ENCODE measurements at places on chromosomes 6 and 20.

DNA sequence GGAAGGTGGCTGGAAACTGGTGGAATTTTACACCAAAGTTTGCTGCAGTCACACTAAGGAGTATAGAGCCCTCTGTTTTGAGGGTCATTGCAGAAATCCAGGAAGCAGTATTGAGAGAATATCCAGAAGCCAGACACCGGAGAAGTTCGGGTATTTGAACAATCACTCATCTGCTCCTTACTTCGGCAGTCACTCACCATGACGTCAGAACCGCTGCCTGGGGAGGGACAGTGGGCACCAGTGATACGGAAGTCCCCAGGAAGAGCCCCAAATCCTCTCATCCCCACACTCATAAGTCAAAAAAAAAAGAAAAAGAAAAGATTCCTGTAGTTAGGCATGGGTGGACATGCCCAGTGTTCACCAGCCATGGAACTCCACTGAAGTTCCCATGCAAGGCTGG, 4.0 kb downstream of the LY6G5C start:
- no peak for DNase-seq

DNA sequence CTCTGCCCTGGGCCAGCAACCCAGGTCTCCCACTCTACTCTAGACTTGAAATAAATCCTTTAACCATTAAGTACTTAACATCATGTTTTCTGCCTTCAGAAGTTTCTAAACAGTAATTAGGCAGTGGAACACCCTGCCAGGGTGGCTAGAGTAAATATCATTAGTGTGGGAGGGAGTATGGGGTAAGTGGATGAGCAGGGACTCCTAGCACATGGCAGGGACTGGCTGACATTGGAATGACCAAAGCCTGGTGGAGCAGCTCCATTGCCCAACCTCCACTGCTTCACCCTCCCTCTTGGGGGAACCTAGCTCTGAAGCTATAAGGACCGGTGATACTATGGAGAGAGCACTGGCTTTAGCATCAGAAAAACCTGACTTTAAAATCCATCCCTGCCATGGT, 167.1 kb downstream of the MAFB start:
- no peak for DNase-seq

DNA sequence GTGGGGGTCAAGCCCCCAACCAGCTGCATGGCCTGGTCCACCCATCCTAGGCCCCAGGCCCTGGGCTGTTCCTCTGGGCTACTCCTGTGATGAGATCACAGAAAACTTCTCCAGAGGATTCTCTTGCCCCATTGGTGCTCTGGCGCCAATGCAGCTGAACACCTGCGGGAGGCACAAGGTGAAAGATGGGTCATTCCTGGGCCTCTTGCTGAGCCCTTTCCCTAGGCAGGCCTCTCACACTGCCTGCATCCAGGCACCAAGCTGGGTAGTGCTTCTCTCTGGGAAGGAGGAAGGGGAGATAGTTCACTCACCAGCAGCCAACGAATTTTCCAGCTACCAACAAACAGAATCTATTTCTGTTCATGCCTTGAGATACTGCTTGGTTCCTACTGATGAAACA, 142.1 kb downstream of the PXDC1 start:
- no peak for DNase-seq

GRCh38 chr6:129641344-129641743, 68.6 kb downstream of the ARHGAP18 start:
- DNase-seq = no peak

DNA sequence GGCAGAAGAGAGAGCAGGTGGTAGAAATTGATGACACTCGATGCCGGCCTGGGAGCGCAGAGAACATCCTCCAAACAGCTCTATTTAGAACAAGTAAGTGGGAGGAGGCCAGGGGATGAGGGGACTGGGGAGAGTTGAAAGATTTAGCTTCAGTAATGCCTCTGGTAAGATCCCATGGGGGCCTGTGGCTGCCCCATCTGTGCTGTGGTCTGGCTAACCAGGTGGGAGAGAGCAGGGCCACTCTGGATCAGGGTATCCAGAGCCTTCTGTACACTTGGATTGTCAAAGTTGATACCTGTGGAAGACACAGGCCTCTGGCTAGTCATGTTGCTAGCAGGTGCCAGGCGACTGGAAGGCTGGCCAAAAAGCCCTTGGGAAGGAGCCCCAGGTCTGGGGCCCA, 27.6 kb downstream of the NCOA5 start:
- no peak for DNase-seq

DNA sequence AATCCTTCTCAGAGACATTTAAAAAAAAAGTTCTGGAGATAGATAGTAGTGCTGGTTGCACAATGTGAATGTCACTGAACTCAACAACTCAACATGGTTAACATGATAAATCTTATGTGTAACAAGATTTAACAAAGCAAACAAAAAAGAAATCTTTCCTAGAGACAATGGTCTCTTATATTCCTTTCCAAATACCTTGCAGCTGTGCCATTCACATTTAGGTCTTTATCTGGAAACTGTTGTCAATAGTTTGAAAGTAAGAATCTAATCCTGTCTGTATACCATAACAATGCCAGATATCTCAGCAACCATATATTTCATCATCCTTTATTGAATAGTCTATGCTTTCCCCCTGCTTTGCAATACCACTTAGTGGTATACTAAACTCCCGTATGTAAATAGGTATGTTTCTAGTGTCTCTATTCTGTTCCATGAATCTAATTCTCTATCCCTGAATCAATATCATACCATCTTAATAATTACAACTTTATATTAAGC, 2.1 kb downstream of the SERAC1 start:
- no peak for DNase-seq

GRCh38 chr6:7671581-7671980, 54.3 kb upstream of the BMP6 start:
- no peak for DNase-seq

- DNase-seq = no peak
Measured at GRCh38 chr20:31440012-31440659, at the start of gene DEFB123. TSS of gene DEFB123 (plus strand) at chr20:31440632. CDS start at chr20:31440699, 67 bp downstream.

GRCh38 chr20:34532756-34533155, 16.5 kb downstream of the DYNLRB1 start:
- no peak for DNase-seq

DNA sequence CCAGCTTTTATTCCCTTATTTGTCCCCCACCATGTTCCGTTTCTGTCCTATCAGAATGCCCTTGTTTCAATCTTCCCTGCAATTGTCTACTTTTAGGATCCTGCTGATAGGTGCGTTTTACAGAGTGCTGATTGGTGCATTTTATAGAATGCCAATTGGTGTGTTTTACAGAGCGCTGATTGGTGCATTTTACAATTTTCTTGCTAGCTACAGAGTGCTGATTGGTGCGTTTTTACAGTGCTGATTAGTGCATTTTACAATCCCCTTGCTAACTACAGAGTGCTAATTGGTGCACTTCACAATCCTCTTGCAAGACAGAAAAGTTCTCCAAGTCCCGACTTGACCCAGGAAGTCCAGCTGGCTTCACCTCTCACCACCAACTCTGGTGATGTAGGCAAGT, 161.6 kb upstream of the CDYL start:
- DNase-seq = no peak

GRCh38 chr6:16619777-16620176, 141.5 kb downstream of the ATXN1 start:
- DNase-seq = no peak

GRCh38 chr20:36544134-36545018, 3.1 kb downstream of the MYL9 start:
- DNase-seq = no peak

GRCh38 chr6:75492386-75493153, 1.0 kb downstream of the FILIP1 start:
- no peak for DNase-seq

- DNase-seq = no peak
Measured at GRCh38 chr6:4294636-4295035, 159.3 kb upstream of the ECI2 start.

GRCh38 chr6:108194503-108194902, 28.7 kb downstream of the NR2E1 start:
- no peak for DNase-seq

- DNase-seq = no peak
Measured at GRCh38 chr6:35147026-35147425, 5.9 kb upstream of the TCP11 start.

DNA sequence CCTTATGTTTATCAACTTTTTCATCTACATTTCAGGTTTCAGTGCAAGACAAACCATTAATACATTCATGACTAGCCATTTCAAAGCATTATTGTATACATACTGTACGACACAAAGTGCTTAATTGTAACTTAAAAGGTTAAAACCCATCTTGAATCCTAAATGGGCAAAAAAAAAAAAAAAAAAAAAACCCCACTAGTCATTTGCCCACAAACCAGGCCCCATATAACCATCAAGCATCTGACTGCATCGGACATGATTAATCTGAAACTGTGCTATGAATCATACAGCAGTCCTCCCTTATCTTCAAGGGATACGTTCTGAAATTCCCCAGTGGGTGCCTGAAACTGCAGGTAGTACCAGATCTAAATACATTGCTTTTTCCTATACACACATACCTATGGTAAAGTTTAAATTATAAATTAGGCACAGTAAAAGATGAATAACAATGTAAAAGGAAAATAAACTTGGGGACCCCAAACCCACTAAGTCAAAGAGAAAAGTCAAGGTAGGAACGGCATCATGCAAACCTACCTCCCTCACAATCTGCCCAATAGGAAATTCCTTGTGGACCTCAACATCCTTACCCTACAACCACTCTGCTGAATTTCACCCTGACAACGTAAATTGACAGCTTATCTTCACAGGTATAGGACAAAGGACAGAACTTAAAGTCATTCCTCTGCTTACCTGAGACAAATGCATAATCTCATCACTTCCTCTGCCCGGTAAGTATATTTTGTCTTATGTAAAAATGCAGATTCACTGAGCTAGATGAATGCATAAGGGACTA, 14.3 kb downstream of the B4GALT5 start:
- DNase-seq = no peak

GRCh38 chr6:28880894-28881780, 42.6 kb downstream of the TRIM27 start:
- peak; percentile 45 for DNase-seq

- peak; percentile 46 for DNase-seq
Measured at GRCh38 chr6:134593887-134594286, 276.0 kb upstream of the SGK1 start.

GRCh38 chr6:44701637-44702101, 314.2 kb downstream of the CDC5L start:
- DNase-seq = no peak

GRCh38 chr6:97175806-97176205, 107.2 kb downstream of the MMS22L start:
- no peak for DNase-seq

DNA sequence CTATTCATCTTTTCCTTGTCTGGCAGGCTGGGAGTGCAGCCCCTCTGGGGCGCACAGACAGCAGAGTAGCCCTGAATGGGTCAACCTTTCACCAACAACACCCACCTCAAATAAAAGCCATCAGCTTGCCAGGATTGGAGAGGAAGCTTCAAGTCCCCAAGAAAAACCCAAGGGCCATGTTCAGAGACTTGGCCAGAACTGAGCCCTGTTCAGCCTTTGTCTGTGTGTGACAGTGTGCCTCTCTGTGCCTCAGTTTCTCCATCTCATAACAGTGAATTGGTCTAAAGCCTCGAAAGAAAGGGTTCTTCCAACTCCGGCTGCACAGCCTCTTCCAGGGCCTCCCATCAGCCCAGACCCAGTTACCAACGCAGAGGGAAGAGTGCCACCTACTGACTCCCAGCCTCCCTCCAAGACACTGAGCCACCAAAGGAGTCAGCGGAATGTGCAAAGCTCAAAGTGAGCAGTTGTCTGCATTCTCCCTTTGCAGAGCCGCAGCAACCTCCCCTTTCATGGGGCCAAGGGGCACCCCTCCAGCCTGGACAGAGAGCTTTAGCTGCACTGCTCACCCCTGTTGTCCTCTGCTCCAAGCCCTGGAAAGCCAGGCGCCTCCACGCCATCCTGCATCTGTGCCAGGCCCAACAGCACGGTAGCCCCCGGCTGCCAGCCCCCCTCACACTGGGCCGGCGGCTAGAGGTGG, 82.7 kb upstream of the TOP1 start:
- DNase-seq = peak; percentile 38

DNA sequence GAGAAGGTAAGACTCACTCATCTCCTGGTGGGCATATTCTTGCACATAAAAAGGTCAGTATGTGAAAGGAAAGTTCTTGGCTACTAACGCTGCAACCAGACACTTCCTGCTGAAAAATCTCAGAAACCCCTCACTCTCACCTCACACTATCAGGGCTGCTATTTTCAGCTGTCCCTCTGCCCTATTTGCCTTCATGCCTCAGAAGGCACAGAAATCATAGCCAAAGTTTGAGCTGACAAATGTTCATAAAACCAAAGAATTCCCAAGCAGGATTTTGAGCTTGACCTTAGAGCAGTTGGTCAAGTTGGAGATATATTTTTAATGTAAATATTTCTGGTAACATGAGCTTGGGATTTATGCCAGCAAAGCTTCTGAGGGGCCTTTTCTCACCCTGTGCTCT, 806.2 kb downstream of the MAFB start:
- DNase-seq = no peak

DNA sequence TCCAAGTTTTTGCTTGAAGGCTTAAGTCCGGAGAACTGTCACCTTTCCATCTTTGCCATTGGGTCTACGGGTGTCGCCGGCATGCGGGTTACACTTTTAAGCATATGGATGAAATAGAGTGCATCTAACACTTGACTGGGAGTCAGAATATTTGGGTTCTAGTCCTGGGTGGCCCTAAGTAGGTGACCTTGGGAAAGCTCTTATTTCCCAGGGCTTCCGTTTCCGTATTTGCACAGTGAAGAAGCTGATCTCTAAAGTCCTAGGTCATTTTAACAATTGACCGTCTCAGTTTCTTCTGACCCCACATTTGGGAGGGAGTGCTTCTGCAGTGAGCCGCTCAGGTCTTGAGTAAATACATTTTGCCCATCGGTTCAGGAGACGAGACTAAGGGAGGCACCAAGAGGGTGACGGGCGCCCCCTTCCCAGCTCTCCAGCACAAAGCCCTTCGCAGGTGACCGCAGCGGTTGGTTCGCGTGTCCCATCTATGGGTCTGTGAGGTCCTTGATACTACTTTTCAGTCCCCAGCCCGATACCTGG, 651 bp upstream of the BLTP3A start:
- DNase-seq = peak; percentile 61

DNA sequence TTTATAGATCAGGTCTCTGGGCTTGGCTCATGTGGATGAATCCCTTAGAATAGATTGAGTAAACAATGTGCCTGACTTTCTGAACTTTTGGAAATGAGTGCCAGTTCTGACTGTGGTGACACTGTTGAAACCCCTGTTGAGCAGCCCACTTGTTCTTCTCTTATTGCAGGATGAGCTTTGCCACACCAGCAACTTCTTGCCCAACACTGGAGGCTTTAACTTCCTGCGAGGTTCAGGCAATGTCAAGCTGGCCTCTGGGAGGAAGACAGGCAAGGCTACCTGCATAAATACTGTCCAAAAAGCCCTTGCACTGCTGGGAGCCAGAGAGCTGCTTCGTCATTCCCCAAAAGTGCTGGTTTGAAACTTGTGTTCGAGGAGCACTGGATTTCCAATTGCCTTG, 32.8 kb upstream of the SMIM8 start:
- no peak for DNase-seq

Measured in hippocampal formation (tissue), 2 donors.